ENCODE measurements at places on chromosomes 6 and 20.

DNA sequence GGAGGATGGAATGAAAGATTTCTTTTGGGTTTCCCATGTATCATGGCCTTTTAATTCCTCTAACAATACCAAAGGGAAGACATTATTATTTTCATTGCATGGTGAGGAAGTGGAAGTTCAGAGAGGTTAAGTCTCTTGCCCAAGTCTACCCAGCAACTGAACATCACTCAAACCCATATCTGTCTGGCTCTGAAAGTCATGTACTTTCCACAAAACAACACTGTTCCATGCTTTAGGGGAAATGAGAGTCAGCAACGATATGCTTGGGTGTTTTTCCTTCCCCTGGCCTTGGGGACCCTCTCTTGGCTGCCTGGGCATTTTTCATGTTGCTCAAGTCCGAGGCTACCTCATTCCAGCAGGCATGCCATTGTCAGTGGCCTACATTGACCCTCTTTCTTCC is 118.8 kb downstream of the ADTRP start:
- DNase-seq: no peak

DNA sequence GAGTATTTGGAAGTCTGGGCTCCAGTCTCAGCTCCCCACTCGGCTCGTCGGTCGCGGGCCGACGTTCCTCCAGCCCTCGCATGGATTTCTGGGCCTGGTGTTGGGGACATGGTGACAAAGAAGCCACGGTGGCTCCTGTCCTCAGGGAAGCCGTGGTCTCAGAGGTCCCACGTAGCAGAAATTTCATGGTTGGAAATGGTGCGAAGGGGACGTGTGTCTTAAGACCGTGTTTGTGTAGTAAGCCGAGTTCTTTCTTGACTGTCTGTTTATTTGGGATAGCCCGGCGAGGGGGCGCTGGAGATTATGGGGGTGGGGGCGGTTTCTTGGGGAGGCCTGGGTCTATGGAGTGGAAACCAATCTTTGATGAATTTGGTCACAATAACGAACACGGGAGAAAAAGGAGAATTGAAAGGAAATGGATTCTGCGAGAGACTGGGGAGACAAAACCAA is 23.5 kb upstream of the MAP3K7 start:
- DNase-seq: no peak

- no peak for DNase-seq
Measured at GRCh38 chr20:44495802-44496481, 20.3 kb downstream of the TTPAL start.

DNA sequence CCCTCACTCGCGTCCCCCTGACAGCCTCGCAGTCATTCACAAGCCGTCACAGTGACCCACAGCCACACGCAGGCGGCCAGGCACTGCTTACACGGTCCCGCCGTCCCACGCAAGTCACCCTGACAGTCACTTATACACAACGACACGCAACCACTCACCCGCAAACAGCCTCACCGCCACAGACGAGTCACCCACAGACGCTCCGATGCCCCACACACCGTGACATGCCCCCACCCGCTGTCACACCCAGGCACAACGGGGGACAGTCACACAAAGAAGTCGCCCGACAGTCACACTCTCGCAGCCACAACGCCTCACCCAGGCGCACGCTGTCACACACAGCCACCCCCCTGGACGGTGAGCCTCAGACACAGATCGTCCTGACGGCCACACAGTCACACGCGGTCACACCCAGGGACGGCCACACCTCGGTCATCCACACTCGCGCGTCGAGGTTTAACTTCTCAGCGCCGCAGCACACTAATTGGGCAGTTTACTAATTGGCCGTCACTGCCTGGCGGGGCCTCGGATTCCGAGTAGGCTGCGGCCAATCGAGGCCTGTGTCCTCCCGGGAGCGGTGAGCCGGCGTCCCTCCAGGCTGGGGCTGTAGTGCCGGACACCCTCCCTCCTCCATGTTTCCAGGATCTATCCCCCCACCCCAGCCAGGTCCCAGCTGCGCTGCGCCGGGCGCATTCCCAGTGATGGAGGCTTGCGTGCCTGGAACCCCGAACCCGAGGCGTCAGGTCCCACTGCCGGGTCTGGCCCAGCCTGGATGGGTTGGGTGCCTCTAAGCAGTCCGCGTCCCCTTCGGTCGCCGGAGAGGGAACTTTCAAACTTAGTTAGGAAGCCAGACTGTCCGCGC is 790 bp downstream of the TOX2 start:
- peak; percentile 18 for DNase-seq

DNA sequence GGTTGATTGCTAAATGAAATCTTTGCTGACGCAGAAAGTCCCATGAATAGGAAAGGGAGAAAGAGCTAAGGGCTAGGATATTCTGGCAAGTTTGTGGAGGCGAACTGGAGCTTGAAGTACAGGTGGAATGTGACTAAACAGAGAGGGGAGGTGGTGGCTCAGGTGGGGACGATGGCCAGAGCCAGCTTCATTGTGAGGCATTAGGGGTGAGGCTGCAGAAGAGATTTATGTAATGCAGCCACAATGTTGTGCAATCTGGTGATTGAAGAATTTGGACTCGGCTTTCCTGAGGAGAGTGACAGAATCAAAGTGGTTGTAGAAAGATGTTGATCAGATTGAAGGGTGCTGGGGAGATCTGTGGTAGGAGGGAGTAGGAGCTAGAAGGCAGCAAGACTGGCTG is 42.9 kb upstream of the SPACA1 start:
- DNase-seq: no peak

- DNase-seq: no peak
Measured at GRCh38 chr6:159305804-159306537, 136.8 kb downstream of the FNDC1 start.

GRCh38 chr20:7841971-7842310 is 98.3 kb downstream of the HAO1 start:
- no peak for DNase-seq

- no peak for DNase-seq
Measured at GRCh38 chr6:150516199-150516598, 83.5 kb upstream of the PLEKHG1 start.

DNA sequence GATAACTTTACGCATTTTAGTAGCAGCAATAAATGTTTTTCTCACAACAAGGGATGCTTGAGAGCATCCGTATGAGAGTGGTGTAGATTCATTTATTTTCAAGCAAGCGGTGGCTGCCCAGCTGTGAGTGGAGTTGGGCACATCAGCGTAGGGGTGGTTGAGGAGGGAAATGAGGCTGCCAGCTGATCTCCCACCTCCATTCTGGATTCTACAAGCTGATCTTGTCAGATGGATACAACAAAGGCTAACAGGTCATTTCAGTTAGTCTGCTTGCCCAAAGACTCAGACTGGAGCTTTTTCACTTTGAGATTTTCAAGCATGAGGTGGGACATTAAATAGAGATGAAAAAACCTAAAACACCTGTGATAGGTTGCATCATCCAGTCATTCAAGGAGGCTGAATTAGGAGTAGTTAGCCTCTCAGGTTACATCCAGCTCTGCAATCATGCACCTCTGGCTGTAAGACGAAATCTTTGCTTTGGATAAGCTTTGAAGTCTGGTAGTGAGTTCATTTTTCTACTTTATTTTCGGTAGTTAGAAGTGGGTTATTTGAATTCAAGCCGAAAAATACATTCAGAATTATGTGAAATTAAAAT is 1.9 kb upstream of the BACH2 start:
- DNase-seq: no peak

- no peak for DNase-seq
Measured at GRCh38 chr20:62571669-62572344, 70.5 kb upstream of the SLCO4A1 start.

GRCh38 chr6:166760288-166760687 is 133.2 kb upstream of the RPS6KA2 start:
- DNase-seq: no peak

DNA sequence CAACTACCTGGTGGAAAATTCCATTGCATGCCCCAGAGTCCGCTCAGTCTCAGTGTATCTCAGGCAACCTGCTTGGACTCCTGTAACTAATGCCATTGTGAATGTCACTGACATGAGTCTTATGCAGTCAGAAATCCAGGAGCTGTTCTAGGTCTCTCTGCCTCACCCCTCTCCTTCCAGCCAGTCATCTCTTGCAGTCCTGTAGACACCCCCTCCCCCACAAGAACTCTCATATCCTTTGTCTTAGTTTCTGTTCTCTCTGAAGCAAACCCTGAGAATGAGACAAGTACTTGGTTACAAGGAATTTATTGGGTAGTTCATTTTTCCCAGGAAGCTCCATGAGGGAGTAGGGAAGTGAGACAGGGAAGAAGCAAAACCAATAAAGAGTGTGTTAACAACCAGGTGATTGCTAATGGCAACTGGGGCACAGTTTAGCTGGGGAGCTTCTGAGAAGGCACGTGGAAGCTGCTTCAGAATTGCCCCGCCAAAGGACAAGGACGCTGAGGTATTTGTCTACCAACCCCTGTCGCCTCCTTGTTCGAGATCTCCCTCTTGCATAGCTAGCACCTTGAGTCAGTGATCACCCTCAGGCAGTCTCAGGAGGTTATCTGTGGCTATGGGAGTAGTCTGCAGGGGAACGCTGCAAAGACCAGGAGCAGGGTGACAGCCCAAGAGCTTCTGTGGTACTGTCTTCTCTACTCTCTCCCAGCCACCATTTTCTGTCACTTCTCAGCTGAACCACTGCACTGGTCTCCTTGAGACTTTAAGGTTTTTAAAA is 911.4 kb upstream of the FLRT3 start:
- DNase-seq: no peak

DNA sequence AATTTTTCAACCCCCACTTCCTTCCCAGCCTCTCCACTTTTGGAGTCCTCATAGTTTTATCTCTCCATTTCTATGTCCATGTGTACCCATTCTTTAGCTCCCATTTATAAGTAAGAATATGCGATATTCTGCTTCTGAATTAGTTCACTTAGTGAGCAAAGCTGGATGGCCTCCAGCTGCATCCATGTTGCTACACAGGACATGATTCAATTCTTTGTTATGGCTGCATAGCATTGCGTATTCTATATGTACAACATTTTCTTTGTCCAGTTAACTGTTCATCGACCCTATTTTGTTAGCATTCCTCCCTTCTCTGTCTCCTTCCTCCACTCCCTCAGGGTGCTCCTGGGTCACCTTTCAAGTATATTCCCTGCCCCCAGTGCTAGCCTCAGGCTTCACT is 210.0 kb upstream of the SSTR4 start:
- DNase-seq: no peak

DNA sequence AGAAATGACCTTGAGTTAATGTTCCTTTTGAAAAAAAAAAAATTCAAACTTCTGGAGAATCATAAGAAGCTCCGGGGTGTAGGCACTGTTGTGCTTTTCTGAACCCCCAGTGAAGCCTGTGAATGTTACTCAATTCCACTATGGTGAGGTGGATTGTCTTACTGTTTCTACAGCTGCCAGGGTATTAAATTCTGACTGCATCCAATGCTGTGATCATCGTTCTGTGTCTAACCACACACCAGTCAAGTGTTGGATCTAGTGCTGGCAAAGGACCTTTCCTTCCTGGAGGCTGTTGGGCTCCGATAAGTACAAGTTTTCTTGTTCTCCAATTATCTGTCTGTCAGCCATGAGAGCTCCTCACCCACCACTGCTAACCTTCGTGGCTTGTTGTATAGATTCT is 162.0 kb upstream of the EPHA7 start:
- DNase-seq: no peak

- no peak for DNase-seq
Measured at GRCh38 chr6:161477876-161478425, 204.1 kb upstream of the AGPAT4 start.

DNA sequence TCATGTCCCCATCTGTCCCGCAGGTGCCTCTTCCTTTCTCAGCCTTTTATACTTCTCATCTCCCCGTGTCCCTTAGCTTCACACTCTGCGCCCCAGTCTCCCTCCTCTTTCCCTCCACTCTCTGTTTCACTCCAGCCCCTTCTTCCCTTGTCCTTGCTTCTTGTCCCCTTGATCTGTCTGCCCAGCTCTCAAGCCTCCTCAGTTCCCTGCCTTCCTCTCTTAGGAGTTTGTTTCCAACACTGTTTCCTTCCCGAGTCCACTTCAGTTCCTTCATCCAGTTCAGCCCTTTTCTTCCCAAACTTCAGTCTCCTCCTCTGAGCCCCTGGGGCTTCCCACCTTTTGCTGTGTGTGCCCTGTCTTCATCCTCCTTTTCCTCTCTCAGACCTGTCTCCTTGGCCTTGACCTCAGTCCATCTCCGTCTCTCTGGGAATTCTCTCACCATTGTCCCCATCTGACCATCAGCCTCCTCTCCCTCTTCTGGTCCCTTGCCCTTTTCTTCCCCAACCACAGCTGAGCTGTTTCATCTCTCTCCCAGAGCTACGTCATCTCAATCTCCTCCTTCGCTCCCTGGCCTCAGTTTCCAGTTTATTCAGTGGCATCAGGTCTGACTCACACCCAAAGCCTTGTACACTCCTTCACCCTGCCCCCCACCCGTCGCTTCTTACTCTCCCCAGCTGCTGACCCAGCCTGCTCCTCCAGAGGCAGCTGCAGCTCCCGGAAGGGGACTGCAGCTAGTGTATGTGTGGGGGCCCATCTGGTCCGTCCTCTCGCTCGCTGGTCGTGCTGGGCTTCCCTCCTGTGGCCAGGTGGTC is 2.7 kb upstream of the DDR1 start:
- DNase-seq: no peak

GRCh38 chr20:32333988-32334885 is 23.9 kb upstream of the ASXL1 start:
- no peak for DNase-seq

DNA sequence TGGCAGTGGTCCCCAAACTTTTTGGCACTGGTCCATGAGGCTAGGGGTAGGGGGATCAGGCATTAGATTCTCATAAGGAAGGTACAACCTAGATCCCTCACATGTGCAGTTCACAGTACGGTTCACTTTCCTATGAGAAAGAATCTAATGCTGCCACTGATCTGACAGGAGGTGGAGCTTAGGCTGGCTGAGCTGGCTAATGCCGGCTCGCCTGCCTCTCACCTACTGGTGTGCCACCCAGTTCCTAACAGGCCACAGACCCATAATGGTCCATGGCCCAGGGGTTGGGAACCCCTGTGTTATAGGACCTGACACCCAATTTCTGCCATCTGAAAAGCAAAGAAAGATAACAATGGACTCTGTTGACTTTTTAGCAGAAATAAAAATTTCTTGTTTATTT is 199.6 kb downstream of the GMPR start:
- no peak for DNase-seq

DNA sequence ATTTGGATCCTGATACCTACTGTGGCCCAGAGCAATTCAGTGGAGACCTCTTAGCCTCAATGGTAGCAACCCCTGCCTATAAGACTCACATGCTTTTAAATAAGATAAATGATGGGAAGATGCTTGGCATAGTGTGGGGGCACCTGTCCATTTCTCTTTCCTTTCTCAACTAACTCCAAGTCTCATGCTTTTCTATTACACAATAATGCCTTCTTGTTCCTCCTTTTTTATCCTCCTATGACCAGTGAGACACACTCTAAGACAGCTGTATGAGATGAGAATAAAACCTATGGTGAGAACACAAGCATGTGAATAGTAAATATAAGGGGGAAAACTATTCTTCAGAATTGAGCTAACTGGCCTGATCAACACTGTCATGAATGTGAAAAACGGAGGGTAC is 147.0 kb upstream of the STXBP5 start:
- DNase-seq: no peak
